NCI-H187 treated with DMSO at 0.1 percent for 48 hours (cell line): ENCODE measurements at places on chromosomes 5 and 9.

DNA sequence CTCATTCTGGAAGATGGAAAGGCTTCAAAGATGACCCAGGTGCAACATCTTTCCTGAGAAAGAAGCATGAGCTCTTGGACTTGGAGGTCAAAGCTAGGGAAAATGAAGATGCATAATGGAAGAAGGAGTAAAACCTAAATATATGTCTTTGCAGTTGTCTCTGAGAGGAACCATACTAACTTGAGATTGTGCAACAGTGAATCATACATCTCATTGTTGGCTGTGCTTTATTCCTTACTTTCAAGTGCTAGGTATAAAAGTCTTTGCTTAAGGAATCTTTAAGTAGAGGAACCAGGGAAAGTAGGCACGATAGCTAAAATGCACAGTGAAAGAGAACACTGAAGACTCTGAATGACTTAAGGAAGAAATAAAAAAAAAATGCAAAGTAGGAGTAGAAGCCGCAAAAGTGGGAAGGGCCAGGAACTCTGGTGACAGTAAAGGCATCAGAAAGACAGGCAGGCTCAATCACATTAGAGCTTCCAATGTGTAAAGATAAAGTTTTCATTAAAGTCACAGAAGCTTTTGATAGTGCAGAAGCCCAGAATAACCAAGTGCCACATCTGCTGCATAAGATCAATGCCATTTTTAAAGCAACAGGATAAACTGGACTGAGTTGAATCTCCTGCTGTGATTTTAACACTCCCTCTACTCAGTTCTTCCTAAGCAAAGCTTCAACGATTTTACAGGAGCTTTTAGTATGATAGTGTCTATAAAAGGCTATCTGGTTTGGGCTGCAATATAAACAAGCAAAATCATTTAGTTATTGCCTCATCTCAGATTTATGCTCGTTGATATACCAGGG lies 432.3 kb upstream of the EDIL3 start:
- no peak for DNase-seq

GRCh38 chr9:127333221-127334064 lies 63.5 kb upstream of the SLC2A8 start:
- no peak for DNase-seq

DNA sequence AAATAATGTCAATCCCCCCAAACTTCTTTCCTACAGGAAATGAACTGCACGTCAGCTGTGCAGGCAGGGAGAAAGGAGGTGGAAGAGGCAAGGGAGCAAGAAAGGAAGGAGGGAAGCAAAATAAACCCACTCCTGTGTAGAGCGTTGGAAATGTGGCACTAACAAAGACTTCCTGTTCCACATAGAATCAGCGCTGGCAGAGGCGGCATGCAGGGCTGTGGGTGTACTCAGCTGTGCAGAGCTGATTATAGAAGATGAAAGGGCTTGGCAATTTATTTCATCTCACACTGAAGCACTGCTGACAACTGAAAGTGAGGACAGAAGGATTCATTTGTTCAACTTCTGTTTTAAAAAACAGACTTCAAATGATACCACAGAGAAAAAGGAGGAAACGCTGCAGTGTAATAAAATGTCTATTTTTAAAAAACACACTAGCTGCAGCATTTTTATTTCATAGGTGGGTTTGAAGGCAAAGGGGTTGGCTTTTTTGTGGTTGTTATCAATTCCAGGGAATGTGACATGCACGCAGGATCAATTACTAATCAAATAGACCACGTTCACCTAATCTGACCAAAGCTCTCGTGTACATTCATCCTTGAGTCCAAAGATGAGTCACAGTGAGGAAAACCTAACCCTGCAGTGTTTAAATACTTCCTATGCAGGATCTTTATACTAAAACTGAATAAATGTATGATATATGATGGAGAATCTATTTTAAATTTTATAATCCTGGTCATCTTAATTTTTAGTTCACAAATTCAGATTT lies 583.5 kb downstream of the ZNF608 start:
- DNase-seq = no peak

DNA sequence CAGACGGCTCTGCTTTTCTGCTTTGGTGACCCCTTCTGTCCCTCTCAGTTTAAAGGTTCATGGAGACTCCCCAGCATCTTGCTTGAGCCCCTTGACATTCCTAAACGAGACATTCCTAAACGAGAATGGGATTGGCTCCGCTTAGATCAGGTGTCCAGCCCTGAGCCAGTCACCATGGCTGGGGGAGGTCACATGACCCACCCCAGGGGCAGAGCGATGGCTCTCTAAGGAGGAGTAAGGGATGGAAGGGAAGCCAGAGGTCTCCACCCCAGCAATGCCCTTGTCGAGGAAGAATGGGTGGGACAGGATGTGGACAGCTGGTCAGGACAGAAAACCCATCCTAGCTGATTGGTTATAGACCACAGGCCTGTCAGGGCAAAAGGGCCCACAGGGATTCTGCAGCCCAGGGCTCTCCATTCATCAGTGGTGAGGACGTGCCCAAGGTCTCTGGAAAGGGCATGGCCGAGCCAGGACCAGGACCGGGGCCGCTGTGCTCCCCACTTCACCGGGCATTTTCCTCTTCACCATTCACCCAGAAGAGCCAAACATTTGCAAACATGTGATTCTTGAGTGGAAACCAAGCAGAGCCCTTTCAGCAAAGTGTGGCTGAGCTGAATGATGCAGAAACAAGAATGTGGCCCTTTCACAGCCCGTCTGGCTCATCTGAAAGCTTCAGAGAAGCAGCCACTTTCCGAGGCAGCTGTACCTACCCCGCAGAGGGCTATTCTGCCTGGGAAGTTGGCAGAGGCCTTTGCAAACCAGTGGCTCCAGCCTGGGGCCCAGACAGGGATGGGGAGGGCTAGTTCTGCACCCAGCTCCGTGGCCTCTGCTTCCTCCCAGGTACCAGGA lies 19.8 kb upstream of the AIF1L start:
- no peak for DNase-seq

DNA sequence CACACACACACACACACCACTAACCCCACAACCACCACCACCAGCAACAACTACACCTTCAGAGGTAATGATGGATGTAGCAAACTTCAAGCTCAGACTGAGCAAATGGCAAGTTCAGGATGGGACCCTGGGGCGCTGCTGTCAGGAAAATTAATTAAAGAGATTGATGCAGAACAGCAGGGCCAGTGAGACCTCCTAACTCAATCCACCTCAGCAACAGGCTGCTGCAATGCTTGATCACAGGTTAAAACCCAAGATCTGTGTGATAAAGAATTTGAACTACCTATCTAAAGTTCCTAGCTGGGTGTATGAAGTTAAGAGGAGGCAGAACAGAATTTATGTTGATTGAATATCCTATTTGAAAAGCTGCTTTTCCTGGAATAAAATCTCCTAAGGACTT lies 140.3 kb upstream of the FER start:
- no peak for DNase-seq

GRCh38 chr5:56429110-56429561 lies 196.0 kb upstream of the ANKRD55 start:
- no peak for DNase-seq

- DNase-seq = no peak
Observed at GRCh38 chr9:128141604-128142003, 7.6 kb upstream of the LCN2 start.

- DNase-seq = no peak
Observed at GRCh38 chr5:6198531-6198930, 179.8 kb downstream of the MED10 start.

GRCh38 chr9:121881920-121882500 lies 211.1 kb downstream of the TTLL11 start:
- peak; percentile 15 for DNase-seq

DNA sequence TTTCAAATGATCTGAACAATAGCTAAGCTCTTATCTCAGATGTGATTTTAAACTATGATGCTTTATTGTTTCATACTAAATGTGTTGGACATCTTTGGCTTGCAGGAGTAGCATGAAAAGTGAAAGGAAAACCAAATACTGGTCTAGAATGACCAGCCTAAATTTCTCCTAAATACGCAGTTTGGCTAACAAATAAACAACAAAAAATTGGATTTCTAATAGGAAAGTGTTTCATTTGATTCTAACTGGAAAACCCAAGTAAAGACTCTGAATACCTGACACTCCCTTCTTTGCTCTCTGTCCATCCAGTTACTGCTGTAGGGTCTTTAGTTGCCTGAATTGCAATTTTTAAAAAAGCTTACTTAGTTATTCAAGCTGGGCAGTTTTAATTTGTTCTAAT lies 111.7 kb upstream of the ACOT12 start:
- DNase-seq = no peak

- DNase-seq = no peak
Observed at GRCh38 chr9:2181792-2182191, 166.6 kb downstream of the SMARCA2 start.
